T-helper 2 cell treated with Interferon-gamma antibody and Interleukin-4, amounts not matched to agents 5 μg/mL and 100 μg/mL, for 36 hours (primary cell): ENCODE measurements at places on chromosomes 13 and 19.

- no peak for DNase-seq
Observed at GRCh38 chr13:91904597-91904996, 506.2 kb downstream of the GPC5 start.

GRCh38 chr19:58406818-58407657, 1.4 kb upstream of the ZNF584 start:
- DNase-seq, result no peak

DNA sequence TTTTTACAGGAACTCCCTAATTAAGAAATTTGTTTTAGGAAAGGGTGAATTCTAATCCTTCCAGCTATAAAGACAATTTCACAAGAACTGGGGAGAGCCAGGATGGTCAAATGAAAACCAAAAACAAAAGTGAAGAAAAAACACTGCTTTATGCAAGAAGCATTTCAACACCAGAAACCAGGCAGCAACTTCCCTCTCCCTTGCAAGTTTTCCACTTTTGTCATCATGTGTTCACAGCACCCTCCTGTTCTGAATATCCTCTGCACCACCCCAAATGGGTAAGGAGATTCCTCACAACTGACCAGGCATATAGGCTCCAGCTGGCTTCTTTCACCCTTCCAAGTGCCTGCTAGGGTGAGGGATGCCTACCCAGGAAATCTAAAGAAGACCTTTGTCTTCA, 328.1 kb downstream of the TBC1D4 start:
- no peak for DNase-seq

DNA sequence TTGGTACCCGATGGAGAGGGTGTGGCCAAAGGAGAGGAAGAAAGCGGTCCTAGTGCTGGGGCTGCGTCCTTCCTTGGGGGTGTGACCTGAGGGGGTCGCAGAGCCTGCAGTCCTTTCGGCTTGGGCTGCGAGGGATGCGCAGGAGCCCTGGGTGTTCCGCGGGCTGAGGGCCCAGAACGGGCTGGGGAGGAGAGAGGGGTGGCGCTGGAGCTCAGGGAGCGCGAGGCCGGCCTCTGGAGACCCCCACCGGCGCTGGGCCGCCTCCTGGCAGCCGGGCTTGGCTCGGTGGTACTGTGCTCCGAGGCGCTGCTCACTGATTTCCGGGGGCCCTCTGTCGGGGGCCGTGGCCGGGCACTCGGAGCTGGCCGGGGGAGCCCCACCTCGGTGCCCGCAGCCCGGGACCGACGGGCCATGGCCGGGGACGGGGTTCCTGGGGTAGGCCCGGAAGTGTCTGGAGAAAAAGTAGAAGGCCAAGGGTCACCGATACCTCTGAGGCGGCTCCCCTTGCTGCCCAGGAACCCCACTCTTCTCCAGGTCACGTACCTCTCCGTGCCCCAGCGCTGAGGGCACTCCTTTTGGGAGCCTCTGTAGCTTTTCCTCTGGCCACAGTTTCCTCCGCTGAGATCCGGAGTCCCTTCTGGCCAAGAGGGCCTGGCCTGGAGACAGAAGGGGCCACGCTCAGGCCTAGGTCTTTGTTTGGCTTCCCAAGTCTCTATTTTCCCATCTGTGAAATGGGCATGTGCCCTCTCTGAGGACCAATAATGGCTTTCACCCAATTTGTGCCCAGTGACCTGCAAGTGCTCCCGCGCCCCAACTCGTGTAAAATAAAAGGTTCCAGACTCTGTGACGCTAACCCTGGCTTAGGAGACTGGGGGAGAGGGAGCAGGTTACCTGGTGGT, 1.6 kb downstream of the PRR36 start:
- no peak for DNase-seq

DNA sequence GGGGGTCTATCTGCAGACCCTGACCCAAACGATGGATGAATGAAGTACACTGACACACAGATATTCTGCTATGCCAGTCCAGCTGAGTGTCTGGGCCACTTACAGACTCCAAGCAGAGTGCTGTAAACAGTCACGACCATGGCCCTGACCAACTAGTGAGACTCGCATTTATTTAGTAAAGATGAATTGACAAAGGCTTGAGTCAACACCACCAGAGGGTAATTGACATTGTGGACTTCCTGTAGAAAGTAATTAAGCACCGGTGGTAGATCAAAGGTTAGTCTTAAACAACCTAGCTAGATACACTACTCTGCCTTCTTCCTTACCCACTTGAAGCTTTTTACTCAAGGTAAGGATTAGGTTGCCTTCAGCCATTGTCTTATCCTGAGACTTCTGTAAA, 63.4 kb upstream of the KPNA3 start:
- no peak for DNase-seq

DNA sequence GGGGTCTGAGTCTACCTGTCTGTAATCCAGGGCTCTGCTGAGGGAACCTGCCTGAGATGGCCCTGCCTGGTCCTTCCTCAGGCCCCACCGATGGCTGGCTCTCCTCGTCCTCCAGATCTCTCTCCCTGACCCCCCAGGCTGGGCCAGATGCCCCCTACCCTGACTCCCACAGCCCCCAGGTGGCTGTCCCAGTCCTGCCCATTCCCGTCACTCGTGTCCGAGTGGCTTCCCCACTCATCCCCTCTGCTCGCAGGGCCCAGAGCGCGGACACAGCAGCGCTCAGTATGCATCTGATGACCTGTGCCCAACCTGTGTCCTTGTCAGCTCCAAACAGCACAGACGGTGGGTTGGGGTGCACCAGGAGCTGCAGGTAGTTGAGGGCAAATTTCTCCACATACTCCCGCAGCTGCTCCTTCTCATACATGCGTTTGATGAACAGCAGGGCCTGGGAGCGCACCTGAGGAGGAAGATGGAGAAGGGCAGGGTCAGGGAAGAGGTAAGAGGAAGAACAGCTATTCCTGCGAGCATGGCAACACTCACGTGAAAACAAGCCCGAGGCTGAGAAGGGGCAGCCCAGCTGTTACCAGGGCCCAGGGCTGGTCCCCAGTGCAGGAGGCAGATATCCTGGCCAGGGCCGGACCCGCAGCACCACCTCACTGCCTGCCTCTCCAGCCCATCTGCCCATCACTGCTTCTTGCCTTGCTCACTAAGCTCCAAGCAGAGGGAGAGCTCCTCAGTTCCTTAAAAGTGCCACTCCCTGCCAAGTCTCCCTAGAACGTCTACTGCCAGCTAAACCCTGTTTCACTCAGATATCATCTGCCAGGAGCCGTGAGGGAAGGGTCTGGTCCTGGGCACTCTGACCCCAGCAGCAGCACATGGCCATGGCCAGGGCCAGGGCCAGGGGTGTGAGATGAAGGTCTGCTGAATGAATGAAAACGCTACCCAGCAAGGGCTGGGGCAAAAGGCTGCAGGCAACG, 11.1 kb upstream of the RSPH6A start:
- no peak for DNase-seq

- DNase-seq, result no peak
Observed at GRCh38 chr13:91196958-91197357, 150.5 kb upstream of the MIR17HG start.

- peak; percentile 83 for DNase-seq
Observed at GRCh38 chr19:21767065-21767800, at the start of gene ZNF100. Gene ZNF100 (minus strand): TSS chr19:21767579. CDS start chr19:21767429, 150 bp downstream.

DNA sequence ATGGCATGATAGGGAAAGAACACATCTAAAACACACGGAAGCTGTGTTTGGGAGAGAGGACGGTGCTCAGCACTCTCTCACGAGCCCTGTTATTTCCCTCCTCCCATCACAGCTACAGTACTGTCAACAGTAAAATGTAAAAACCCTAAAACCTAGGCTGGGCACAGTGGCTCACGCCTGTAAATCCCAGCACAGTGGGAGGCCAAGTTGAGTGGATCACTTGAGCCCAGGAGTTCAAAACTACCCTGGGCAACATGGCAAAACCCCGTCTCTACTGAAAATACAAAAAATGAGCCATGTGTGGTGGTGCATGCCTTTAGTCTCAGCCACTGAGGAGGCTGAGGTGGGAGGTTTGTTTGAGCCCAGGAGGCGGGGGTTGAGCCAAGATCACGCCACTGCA, 54.8 kb downstream of the FOXO1 start:
- no peak for DNase-seq

GRCh38 chr19:56764196-56764695, 76.3 kb downstream of the PEG3 start:
- no peak for DNase-seq

DNA sequence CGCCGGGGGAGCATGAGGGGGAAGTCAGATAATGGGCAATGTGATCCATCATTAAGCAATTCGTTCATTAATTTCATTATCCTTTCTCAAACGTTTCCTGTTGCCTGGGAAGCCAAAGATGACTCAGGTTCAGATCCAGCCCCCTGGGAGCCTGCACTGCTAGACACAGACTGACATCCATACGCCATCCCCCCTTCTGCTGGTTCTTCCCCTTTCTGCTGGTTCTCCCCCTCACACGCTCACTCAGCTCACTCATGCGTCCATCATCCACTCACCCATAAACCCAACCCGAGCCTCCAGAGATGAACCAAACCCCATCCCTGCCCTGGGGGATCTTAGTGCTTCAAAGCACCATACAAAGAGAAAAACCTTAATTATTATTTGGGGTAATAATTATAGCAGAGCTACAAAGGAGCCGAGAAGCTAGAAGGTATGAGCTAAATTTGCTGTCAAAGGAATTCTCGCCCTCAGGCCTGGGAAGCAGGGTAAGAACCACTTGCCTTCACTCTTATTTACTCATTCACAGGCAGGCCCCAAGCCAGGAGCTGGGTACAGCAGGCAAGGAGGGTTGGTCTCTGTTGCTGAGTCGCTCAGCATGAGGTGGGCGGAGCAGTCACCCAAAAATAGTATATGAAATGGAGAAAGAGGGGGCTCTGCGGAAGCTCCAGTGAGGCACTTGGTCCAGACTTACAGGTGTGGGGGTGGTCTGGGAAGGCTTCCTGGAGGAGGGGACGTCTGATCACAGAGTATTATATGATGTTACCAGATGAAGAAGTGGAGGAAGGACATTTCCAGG, 7.0 kb upstream of the ZNF444 start:
- DNase-seq, result no peak

GRCh38 chr13:103287659-103288058, 221.4 kb upstream of the SLC10A2 start:
- DNase-seq, result no peak

DNA sequence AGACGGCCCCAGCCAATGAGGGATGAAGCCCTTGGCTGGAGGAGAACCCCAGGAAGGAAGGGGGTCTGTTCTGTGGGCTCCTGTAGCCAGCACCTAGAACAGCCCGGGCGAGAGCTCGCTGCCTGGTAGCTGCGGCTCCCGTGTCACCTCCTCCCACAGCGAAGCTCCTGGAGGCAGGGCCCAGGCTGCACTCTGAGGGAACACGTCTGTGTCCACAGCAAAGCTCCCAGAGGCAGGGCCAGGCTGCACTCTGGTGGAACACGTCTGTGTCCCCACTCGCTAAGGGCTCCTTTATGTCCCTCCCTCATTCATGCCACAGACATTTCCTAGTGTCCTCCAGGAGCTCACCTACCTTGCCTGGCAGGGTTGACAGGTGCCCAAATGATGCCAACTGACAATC, 8.4 kb downstream of the TRAPPC6A start:
- no peak for DNase-seq

DNA sequence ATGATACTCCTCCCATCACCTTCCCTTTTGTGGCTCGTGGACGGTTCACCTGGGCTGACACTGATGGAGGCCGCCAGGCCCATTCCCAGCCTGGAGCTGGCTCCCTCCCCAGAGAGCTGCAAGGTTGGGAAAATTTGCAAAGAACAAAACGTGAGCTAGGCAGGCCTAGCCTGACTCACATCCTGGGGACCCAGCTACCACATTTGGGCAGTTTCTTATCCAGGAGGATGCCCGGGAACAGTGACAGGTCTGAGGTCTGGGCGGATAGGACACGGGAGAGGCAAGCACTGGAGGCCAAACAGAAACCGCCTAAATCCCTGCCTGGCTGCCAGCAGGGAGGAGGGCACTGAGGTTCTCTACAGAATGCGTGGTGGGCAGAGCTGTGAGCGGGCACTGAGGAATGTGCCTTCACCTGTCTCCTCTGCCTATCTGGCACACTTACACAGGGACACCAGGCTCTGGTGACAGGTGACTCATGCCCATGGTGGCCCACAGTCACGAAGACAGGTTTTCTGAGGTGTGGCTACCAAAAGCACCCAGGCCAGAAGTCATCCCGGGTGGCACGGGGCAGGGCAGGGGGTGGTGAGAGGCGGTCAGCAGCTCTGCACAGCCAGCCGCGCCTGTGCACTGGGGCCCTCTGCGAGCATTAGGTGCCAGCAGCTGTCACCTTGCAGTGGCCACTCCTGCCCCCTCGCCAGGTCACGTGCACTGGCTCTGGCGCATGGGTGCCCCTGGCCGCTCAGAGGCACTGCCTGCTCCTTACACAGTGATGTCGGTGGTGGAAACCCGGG, 23.2 kb downstream of the SH3GL1 start:
- DNase-seq, result no peak

GRCh38 chr13:97141564-97142005, 80.5 kb upstream of the MBNL2 start:
- DNase-seq, result no peak

DNA sequence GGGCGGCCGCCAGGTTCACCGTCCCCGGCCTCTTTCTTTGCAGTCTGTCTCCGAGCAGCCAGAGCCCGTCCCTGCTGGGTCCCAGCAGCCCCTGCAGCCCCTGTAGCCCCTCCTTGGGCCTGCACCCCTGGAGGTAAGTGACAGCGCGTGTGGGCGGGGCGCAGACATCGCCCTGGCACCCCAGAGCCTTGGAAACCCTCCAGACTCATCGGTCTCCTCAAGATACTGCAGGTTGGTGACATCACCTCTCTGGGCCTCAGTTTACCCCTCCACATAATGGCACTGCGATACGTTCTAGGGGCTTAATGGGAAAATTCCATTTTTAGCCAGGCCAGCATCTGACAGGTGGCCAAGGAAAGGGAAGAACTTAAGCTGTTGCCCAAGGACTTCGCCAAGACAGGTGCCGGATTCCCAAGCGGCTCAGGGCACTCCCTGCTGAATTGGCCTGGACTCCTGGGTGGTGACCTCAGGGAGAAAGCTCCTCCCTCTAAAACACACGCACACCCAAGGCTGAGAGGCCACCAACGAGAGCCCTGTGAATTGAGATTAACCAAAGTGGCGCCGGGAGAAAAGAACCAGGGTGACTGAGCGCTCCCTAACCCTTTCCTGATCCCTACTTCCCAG, 13.1 kb downstream of the MAST3 start:
- DNase-seq, result no peak

DNA sequence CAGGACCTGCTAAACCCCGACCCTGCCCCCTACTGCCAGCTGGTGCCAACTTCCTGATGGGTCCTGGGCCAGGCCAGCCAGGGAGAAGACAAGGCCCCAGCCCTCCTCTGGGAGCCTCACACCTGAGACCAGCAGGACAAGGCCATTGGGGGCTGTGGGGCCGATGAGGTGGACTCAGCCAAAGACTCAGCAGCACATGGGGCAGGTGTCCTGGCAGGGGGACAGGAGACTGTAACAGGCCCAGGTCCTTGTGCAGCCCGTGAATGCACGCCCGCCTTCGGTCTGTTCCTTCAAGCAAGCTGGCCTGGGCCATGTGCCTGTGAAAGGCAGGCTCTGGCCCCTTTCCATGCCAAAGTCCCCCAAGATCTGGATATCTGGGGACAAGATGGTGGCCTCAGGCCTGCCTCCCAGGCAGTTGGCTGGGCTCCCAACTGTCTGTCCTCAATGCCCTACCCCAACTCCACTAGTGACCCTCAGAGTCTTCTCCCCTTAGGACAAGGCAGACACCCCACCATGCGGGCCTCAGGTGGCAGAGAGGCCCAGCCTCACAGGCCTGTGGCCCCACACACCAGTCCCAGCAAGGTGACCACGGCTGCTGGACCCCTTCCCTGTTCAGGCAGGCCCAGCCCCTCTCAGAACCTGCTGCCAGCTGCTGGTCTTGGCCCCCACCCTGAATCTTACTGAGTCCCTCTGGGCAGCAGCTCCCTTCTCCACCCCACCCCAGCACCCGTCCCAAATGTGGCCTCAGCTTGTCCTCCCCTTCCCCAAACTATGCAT, 12.3 kb downstream of the CEACAM19 start:
- no peak for DNase-seq

GRCh38 chr13:97875911-97876310, 77.6 kb upstream of the IPO5 start:
- no peak for DNase-seq
